Stimulated activated CD4-positive, alpha-beta T cell treated with anti-CD3 and anti-CD28 coated beads, TNF-alpha, amount 100 ng/mL, for 24 hours (primary cell): ENCODE measurements at places on chromosomes 1 and 21.

DNA sequence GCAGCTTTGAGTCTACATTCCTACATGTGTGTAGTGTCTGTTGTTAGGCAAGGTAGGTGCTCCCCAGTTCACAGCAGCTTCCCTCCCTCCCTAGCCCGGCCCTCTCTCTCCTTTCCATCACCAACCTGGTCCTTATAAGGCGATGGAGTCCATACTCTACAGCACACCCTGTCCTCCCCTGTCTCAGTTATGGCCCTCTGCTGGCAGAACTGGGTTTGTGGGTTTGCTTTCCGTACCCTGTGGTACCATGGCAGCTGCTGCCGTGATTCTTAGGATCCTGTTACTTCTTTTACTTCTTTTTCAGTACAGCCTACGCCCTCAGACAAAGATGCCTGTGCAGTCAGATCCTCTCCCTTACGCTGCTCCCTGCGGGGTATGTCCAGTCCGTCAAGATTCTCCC is 31.7 kb downstream of the AK5 start:
- DNase-seq = no peak

GRCh38 chr1:67432745-67433144 is 2.5 kb upstream of the SERBP1 start:
- no peak for DNase-seq

DNA sequence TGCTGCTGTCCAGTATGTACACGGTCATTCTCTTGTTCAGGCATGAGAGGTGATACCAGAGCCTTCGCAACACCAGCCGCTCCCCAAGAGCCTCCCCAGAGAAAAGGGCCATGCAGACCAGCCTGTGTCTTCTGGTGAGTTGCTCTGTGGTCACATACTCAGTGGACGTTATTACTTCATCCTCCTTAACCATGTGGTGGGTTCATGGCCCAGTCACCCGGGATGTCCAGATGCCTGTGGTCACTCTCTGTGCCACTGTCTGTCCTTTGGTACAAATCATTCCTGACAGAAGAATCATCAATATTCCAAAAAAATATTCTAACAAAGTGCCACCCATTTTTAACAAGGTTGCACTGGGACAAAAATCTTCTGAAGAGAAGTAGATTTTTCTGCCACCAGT is 8.8 kb upstream of the ZNF124 start:
- DNase-seq = no peak

DNA sequence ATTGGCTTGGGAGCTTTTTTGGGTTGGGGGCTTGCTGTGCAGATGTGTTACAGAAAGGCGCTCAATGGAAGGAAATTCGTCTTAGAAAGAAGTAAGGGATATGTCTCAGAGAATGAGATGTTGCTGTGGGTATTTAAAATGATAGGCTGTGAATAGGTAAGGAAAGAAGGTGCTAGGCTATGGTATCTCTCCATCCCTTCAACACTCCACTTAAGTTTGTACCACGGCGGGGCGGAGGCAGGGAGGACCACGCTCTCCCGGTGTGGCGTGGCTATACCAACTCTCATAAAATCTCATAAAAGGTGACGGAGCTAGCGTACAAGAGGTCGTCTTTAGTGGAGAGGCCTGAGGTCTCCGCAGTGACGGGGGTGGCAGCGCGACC is 305 bp upstream of the RPS6KC1 start:
- no peak for DNase-seq

- DNase-seq = no peak
Measured at GRCh38 chr1:210457568-210457967, 128.9 kb downstream of the HHAT start.

DNA sequence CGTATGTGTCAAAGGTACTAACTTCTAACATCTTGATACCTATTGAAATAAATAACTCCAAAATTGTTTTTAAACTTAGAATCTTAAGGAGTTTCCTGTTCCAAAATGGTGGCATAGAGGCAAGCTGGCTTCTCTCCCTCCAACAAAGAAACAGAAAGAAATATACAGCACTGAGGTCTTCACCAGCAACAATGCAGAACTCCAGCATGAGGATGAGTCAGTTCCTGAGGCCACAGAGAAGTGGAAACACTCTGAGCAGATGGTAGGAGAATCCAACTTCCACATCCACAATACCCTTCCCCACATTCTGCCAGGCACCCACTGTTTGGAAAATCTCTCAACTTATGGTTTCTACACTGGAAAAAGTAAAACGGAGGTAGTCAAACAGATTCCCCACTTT is 12.2 kb upstream of the PPIH start:
- DNase-seq = no peak

- no peak for DNase-seq
Measured at GRCh38 chr21:31107176-31107785, 69.0 kb upstream of the KRTAP19-8 start.

DNA sequence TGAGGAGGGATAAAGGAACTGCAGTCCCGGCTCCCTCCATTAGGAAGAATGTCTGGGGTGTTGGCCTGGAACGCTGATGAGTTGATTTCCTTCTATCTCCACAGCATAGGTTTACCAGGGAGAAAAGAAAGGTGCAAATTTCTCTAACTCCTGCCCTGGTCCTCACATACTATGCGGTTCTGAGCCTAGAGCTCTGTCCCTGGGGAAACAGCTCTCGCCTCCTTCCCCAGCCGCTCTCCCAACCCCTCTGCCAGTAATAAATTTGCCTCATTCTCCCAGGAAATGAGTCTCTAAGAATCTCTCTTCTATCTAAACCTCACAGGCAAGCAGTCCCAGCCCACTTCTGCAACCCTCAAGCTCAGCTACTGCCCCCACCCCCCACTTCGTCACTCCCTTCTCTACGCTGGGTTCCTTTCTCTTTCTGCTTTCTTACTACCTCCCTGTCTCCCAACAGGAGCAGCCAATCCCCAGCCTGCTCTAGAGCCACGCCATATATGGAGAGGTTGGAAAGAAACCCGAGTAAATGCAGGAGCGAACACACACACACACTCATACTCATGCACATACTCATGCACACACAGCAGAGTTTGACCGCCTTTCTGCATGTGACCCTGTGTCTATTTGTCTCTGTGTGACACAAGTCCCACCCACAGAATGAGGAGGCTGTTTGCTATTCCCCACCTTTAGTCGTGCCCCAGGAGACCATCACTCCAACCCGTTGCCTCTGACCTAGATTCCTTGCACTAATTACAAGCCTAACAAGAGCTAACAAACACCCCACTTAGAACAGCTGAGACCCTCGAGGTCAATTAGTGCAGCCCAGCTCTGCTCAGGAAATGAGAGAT is 13.4 kb downstream of the PLEKHO1 start:
- no peak for DNase-seq

DNA sequence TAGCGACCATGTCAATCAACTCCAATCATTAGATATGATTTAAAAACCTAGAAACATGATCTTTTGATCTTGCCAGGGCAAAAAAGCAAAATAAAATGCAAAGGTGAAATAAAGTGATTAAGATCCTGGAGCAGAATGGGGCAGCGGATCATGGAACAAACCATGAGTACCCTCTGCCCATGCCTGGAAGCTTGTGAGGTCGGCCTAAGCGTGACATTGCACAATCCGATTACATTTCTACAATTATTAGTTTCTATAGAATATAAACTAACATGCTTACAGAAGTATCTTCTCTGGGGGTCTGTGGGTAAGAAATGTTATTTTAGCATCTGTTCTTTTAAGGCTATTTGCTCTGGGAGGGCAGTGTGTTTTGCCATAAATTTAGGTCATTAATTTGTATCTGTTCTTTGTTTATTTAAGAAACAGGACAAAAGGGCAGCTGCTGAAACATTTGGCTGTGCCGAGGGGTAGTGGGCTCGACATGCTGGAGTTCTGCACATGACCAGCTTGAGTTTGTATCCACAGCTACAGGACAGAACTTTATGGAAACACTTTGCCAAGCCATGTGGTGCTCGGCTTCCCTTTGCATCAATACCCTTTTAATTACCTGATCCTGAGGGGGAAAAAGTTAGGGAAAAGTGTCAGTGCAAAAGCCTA is 55.9 kb downstream of the ZBTB18 start:
- DNase-seq = no peak

- DNase-seq = no peak
Measured at GRCh38 chr1:217354895-217355294, 276.0 kb downstream of the GPATCH2 start.

DNA sequence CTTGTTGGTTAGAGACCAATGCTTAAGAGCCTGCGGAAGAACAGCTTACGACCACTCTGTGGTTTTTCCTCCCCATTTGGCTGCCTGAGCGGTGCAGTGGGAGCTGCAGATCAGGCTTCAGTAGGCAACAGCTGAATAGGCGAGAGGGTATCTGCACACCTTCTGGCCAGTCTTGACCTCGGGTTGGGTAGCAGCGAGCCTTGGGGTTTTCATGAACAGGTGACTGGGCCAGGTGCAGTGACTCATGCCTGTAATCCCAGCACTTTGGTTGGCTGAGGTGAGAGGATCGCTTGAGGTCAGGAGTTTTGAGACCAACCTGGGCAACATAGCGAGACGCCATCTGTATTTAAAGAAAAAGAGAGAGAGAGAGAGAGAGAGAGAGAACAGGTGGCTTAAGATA is 41.0 kb downstream of the NENF start:
- no peak for DNase-seq

DNA sequence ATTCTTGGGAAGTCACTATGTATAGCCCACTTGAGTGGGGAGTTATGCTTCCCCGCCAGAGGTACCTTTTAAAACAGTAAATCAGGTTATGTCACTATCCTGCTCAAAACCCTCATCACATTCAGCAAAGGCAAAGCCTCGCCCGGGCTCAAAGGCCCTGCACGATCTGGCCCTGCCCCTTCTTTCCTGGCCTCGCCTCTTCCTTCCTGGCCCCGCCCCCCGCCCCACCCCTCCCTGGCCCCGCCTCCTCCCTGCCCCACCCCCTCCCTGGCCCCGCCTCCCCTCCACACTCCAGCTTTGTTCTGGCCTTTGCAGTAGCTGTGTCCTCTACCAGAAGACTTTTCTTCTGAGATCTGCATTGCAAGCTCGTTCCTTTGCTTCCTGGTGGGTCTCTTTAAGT is 6.6 kb downstream of the LDLRAD2 start:
- no peak for DNase-seq

DNA sequence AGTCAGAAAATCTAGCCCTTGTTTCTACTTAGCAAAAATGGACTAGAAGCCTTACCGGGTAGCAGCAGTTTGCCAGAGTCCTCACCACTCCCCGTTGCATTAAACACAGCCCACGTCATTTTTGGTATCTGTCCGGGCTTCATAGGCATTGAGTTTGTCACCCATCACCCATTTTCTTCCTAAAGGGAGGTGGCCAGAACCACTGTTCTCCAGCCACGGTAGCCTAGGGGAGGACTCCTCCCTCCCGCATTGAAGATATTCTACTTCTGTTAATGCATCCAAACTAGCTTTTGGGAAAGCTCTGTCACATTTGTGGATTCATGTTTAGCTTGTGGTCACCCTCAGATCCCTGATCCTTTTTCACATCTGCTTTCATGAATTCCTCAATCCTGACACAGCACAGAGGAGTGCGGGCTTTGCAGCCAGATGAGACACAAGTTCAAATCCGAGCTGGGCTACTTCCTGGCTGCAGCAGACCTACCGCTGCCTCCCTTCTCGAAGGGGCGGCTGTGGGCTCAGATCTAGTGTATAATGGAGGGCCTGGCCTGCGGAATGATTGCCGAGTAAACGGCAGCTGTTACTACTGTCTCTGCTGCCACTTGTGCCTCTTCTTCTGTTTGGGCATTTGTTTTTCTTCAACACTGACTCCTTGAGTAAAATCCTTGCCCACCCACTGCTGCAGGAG is 63.2 kb upstream of the EFHD2 start:
- no peak for DNase-seq

DNA sequence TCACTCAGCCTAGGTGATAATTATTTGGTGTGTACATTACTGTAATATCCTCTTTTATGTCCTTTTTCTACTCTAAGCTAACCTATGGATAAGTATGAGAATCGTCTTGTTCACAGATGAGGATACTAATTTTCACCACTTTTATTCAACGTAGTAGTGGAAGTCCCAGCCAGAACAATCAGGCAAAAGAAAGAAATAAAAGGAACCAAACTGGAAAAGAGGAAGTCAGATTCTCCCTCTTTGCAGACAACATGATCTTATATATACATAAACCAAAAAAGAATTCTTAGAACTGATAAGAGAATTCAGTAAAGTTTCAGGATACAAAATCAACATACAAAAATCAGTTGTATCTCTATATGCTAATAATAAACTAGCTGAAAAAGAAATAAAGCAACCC is 12.6 kb upstream of the RGL1 start:
- DNase-seq = no peak

- DNase-seq = no peak
Measured at GRCh38 chr1:44485229-44485933, 80.3 kb downstream of the RNF220 start.

DNA sequence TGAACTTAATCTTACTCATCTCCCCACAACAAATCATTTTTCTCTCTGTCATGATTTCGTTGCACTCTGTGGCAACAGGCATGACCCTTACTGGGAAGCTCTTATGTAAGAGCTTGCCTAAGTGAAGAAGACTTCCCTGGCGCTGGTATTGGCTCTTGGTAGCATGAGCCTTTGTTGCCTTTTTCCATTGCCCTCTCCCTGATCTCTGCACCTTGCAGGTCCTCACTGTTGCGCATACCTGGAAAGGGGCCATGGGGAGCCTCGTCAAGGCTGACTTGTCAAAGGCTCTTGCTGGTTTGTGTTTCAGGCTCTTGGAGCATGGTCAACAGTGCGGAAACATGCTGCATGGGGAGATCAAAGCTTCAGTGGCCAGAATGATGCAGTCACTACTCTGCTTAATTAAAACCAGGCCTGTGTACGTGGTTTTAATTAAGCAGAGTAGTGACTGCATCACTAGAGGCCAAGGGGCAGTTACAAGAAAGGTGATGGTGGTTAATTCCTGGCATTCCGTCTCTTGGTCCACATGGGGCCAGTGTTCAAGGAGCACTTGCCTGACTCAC is 141.3 kb downstream of the SPATA46 start:
- DNase-seq = no peak

GRCh38 chr1:176745945-176746344 is 283.0 kb downstream of the PAPPA2 start:
- DNase-seq = no peak

- DNase-seq = no peak
Measured at GRCh38 chr1:41902159-41902577, 16.6 kb downstream of the HIVEP3 start.

- DNase-seq = no peak
Measured at GRCh38 chr1:210144736-210145135, 87.9 kb upstream of the SERTAD4 start.

- DNase-seq = no peak
Measured at GRCh38 chr21:18155508-18156193, 89.0 kb upstream of the CHODL start.

- no peak for DNase-seq
Measured at GRCh38 chr1:155198547-155198906, 9.2 kb downstream of the THBS3 start.

GRCh38 chr1:43351421-43352350 is 7.1 kb upstream of the CDC20 start:
- DNase-seq = no peak

- DNase-seq = no peak
Measured at GRCh38 chr1:112262316-112262715, 133.7 kb upstream of the CTTNBP2NL start.

DNA sequence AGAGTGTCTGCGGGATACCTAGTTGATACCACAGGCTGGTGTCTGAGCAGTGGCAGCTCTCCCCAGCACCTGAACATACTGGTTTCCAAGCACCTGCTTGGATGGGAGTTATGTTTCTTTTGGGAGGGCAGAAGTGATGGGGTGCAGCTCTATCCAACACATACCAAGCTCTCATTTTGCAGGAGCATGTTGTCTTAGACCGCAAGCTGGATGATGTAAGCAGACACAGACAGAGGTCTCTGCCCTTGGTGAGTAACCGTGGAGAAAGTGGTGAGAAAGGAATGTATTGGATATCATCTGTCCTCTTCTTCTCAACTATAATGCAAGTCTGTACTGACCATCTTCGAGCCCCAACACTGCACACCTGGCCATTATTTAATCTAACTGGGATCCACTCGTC is 37.4 kb downstream of the ZNF496 start:
- no peak for DNase-seq
